Trophoblast cell (in vitro differentiated cells and primary cell): ENCODE measurements at places on chromosomes 4 and X.

- DNase-seq: peak; percentile 27
- no peaks in the 10 kb centered on the region for H3K27me3 ChIP-seq
- H3K4me3 ChIP-seq: peak overlapping the region; percentile 64
- H3K36me3 ChIP-seq: no peaks in the 10 kb centered on the region
- no peak overlapping the region for H3K27ac ChIP-seq
- H3K4me1 ChIP-seq: peaks cover 5% of the 10 kb centered on the region
These were observed 7.0 kb downstream of the TNIP3 start for GRCh38 chr4:121156822-121157769.

- H3K27me3 ChIP-seq: no peaks in the 10 kb centered on the region
- peak overlapping the region; percentile 26 for H3K27ac ChIP-seq
- no peak overlapping the region for H3K4me3 ChIP-seq
- peaks cover 12% of the 10 kb centered on the region for H3K4me1 ChIP-seq
These were observed 13.9 kb downstream of the SLC2A9 start for GRCh38 chr4:10007436-10007740.

DNA sequence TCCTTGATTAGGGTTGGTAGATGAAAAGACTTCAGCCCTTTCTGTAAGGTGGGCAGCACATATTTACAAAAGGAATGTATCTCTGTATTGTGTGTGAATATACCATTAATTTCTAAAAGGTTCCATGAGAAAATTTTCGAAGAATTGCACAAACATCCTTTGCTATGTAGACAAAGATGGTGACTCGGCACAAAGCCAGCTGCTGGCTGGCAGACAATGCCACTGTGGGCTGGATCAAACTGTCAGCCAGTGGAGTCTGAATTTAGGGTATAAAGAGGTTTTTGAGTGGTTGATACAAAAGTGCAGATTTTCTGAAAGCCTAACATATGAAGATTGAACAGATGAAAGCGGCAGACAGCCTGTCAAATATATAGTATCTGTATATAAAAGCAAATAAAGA, 5.6 kb upstream of the TXK start:
- peaks cover 4% of the 10 kb centered on the region for H3K4me1 ChIP-seq
- no peaks in the 10 kb centered on the region for H3K27me3 ChIP-seq
- H3K36me3 ChIP-seq: no peaks in the 10 kb centered on the region
- H3K27ac ChIP-seq: no peak overlapping the region

- no peaks in the 10 kb centered on the region for H3K27me3 ChIP-seq
- H3K4me1 ChIP-seq: no peaks in the 10 kb centered on the region
- H3K4me3 ChIP-seq: peak overlapping the region; percentile 86
- H3K36me3 ChIP-seq: no peaks in the 10 kb centered on the region
- no peak overlapping the region for H3K27ac ChIP-seq
These were observed 1.3 kb downstream of the PTPN13 start for GRCh38 chr4:86595426-86595805.

DNA sequence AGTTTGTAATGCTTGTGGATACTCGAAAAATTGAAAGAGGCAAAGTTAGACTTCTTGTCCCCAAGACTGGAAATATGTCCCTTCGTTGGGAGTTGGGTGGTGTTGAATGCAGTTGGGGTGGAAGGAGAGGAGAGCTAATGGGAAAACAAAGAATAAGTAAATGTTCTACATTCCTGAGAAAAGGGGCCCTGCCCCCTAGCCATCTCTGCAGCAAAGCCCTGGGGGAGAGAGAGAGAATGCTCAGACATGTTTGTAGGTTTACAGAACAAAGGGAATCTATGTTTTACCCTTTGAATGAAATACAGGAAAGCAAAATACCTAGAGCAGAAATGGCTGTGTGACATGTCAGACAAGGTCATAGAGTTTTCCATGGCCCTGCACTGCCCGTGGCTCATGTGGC, 88.1 kb downstream of the RASL11B start:
- peak; percentile 31 for DNase-seq
- H3K27ac ChIP-seq: peak overlapping the region; percentile 61
- no peaks in the 10 kb centered on the region for H3K27me3 ChIP-seq
- peaks cover 16% of the 10 kb centered on the region for H3K4me1 ChIP-seq
- no peaks in the 10 kb centered on the region for H3K36me3 ChIP-seq
- no peak overlapping the region for H3K4me3 ChIP-seq

- no peak overlapping the region for H3K4me3 ChIP-seq
- H3K27me3 ChIP-seq: no peaks in the 10 kb centered on the region
- H3K4me1 ChIP-seq: no peaks in the 10 kb centered on the region
- H3K36me3 ChIP-seq: no peaks in the 10 kb centered on the region
- DNase-seq: peak; percentile 16
- no peak overlapping the region for H3K27ac ChIP-seq
These were observed 2.4 kb downstream of the RXFP1 start for GRCh38 chr4:158523990-158524535.

GRCh38 chr4:54737421-54737820, 79.7 kb downstream of the KIT start:
- no peaks in the 10 kb centered on the region for H3K36me3 ChIP-seq
- no peaks in the 10 kb centered on the region for H3K27me3 ChIP-seq
- no peaks in the 10 kb centered on the region for H3K4me1 ChIP-seq
- H3K4me3 ChIP-seq: no peak overlapping the region

GRCh38 chr4:171962110-171962509, 148.9 kb downstream of the GALNTL6 start:
- peak; percentile 82 for DNase-seq
- no peak overlapping the region for H3K4me3 ChIP-seq
- H3K27ac ChIP-seq: no peak overlapping the region
- no peaks in the 10 kb centered on the region for H3K27me3 ChIP-seq
- H3K36me3 ChIP-seq: no peaks in the 10 kb centered on the region

GRCh38 chr4:140363051-140363450, 10.4 kb upstream of the SCOC start:
- DNase-seq: no peak
- no peak overlapping the region for H3K4me3 ChIP-seq
- H3K36me3 ChIP-seq: no peaks in the 10 kb centered on the region
- no peaks in the 10 kb centered on the region for H3K27me3 ChIP-seq
